ENCODE measurements at places on chromosomes 1 and 21.

- DNase-seq = no peak
These were observed 88.0 kb upstream of the ZNF648 start for GRCh38 chr1:182149411-182149965.

DNA sequence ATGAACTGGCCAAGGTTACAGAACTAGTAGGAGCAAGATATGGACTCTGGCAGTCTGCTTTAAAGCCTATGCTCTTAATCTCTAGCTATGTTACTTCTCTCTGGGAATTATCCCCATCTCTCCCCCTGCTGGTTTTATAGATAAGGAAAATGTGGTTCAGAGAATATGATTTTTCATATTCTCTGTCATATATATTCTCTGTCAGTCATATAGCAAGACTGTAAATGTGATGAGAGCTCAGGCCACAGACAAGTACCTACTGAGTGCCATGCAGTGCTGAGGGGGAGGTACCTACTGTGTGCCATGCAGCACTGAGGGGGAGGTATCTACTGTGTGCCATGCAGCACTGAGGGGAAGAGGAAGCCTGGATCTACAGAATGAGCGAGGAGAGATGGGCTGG lies 220.3 kb upstream of the FGGY start:
- DNase-seq = no peak

- DNase-seq = no peak
These were observed 191.4 kb downstream of the TM2D1 start for GRCh38 chr1:61533546-61533945.

DNA sequence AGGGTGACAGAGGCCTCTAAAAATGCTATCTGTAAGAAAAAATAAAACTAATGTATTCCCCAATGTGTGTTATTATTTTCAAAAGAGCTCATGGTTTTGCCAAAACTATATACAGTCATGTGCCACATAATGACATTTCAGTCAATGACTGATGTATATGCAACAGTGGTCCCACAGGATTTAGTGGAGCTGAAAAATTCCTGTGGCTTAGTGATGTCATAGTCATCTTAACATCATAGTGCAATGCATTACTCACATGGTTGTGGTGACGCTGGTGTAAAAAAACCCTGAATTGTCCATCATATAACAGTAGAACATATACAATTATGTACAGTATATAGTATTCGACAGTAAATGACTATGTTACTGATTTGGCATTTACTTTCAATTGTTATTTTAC lies 172.4 kb downstream of the CACNA1E start:
- DNase-seq = no peak

DNA sequence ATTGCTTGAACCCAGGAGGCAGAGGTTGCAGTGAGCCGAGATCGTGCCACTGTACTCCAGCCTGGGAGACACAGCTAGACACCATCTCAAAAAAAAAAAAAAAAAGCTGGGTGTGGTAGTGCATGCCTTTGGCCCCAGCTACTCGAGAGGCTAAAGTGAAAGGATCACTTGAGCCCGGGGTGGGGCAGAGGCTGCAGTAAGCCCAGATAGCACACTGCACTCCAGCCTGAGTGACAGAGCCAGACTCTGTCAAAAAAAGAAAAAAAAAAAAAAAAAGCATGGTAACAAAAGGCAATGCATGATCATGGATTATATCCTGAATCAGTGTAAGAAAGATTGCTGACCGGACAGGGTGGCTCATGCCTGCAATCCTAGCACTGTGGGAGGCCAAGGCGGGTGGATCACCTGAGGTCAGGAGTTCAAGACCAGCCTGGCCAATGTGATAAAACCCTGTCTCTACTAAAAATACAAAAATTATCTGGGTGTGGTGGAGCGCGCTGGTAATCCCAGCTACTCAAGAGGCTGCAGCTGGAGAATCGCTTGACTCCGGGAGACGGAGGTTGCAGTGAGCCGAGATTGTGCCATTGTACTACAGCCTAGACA lies 76.3 kb downstream of the RUSC1 start:
- no peak for DNase-seq

- no peak for DNase-seq
These were observed 149.0 kb downstream of the TGFBR3 start for GRCh38 chr1:91736715-91737615.

DNA sequence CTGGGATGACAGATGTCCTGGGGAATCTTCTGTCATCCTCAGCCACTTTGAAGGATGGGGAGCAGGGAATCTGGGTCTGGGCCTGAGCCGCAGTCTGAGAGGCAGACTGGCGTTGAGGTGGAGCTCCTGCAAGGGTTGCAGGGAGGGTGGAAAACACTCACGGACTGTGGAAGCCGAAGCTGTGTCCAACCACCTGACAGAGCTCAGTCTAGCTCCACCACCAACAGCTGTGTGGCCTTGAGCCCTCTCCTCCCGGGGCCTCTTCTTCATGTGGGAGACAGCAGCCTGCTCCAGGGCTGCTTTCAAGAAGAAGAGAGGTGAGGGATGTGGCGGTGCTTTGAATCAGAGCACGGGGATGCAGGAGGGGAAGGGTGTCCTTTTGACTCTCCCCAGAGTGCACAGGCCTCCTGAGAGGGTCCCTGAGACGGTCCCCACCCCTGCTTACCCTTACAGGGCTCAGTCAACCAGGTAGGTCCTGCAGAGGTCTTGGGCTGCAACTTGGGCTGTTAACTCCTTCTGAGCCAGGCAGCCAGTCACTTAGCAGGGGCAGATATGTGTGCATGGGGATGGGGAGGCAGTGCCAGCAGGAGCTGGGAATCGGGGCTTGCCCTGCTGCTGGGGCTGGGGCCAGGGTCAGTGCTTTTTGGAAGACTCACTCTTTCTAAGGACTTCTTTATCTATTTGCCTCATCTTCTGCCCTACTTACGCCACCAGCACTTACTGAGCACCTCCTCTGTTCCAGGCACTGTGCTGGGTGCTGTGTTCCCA lies 216.3 kb downstream of the PTPRU start:
- no peak for DNase-seq

DNA sequence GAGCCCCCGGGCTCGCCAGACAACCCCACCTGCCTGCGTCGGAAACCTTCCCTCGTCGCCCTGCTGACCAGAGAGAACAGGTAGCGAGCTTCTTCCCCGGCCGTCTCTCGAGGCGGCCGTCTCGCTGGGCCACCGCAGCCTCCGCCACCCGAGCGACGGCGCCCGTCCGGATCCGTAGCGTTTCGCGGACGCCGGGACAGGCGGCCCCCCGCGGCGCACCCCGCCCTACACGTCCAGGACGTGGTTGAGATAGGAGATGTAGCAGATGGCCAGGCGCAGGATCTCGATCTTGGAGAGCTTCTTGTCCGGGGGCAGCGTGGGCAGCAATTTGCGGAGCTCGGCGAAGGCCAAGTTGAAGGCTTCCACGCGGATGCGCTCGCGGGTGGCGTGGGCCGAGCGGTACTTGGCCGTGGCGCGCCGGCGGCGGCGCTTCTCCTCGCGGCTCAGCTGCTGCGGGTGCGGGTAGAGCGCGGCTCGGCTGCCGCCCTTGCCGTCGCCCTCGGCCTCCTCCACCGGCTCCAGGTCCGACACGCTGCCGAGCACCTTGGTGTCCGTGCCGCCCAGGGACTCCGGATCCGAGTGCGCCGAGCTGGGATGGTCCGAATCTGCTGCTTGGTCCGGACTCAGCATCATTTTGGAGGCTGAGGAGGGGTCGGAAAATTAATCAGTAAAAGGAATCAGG lies 3.0 kb downstream of the NHLH2 start:
- DNase-seq = peak; percentile 57

GRCh38 chr21:42461881-42462877 lies 33.8 kb downstream of the RSPH1 start:
- no peak for DNase-seq

- no peak for DNase-seq
These were observed 3.8 kb upstream of the RRP15 start for GRCh38 chr1:218281285-218281684.

- no peak for DNase-seq
These were observed 844 bp downstream of the ZMYM6 start for GRCh38 chr1:35030756-35031446.

DNA sequence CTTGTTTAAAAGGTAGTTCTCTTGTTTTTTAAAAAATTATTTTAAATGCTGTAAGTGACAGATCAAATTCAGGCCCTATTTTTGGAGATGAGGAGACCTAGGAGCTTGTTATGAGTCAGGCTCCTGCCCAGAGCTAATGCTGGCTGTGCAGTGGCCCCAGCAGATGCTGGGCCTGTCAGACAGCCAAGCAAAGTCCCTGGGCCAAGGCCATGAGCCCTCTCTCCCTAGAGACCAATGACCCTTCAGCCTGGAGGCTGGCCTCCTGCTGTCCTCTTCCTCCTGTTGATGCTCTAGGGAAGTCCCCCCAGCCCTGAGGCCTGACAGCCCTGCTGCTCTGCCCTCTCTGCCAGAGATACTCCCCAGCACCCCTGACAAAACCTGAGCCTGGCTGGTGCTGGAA lies 128.1 kb upstream of the CTTNBP2NL start:
- no peak for DNase-seq

GRCh38 chr21:41630249-41630648 lies 122.3 kb upstream of the TMPRSS2 start:
- no peak for DNase-seq

- DNase-seq = no peak
These were observed 11.6 kb upstream of the POFUT2 start for GRCh38 chr21:45299026-45299863.

GRCh38 chr1:1853593-1854257 lies 37.2 kb downstream of the GNB1 start:
- no peak for DNase-seq

DNA sequence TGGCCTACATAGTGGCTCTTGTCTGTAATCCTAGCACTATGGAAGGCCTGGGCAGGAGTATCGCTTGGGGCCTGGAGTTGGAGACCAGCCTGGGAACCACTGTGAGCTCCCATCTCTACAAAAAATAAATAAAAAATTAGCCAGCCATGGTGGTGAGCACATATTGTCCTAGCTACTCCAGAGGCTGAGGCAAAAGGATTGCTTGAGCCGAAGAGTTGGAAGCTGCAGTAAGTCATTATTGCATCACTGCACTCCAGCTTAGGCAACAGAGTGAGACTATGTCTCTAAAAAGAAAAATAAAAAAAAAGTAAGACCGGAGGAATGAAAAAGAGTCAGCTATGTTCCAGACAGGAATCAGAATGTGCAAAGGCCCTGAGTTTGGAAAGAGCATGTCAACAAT lies 115.3 kb downstream of the CYYR1 start:
- no peak for DNase-seq

DNA sequence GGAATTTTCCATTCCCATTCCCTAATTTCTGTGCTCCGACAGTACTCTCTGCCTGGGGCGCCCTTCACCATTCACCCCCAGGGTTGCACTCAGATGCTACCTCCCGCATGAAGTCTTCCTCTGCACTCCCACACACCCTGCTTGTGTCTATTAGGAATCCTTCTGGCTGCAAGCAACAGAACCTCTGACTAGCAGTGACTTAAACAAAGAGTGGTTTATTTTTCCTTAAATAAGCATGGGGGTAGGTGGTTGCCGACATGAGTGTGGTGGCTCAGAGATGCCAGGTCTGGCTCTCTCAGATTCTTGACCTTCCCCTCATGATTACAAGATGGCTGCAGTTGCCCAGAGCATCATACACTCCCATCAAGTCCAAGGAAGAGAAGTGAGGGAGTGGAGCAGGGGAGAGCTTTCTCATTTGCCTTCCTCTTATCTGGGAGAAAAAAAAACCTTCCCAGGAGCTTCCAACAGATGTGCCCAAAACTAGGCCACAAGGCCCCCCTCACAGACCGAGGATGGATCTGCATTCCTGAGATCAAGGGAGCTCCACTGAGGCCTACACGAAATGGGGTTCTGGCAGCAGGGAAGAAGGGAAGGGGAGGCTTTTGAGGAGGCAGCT lies 49.6 kb upstream of the LBR start:
- DNase-seq = no peak

GRCh38 chr21:39518847-39519210 lies 67.1 kb downstream of the SH3BGR start:
- no peak for DNase-seq

GRCh38 chr1:7385471-7386225 lies 385.4 kb upstream of the VAMP3 start:
- no peak for DNase-seq

DNA sequence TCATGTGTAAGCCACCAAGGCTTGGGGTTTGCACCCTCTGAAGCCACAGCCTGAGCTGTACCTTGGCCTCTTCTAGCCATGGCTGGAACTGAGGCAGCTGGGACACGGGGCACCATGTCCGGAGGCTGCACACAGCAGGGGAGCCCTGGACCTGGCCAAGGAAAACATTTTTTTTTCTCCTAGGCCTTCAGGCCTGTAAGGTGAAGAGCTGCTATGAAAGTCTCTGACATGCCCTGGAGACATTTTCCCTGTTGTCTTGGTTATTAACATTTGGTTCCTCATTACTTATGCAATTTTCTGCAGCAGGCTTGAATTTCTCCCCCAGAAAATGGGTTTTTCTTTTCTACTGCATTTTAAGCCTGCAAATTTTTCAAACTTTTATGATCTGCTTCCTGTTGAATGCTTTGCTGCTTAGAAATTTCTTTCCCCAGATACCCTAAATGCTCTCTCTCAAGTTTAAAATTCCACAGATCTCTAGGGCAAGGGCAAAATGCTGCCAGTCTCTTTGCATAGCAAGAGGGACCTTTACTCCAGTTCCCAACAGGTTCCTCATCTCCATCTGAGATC lies 295.8 kb downstream of the LTN1 start:
- no peak for DNase-seq

DNA sequence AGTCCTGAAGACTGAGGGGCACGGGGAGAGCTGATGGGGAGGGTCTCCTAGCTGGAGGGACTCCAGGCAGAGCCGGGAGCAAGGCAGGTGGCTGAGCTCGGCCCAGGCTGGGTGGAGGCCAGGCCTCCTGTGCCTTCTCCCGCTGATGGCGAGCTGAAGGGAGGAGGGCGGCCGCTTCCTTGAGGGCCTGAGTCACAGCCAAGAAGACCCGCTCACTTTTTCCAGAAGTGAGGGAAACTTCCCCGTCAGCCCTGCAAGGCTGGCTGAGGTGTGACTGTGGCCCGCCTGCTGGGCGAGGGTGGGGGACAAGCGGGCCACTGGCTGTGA lies 1.7 kb upstream of the VWA1 start:
- no peak for DNase-seq

GRCh38 chr1:160124705-160125478 lies 9.3 kb downstream of the ATP1A2 start:
- no peak for DNase-seq

DNA sequence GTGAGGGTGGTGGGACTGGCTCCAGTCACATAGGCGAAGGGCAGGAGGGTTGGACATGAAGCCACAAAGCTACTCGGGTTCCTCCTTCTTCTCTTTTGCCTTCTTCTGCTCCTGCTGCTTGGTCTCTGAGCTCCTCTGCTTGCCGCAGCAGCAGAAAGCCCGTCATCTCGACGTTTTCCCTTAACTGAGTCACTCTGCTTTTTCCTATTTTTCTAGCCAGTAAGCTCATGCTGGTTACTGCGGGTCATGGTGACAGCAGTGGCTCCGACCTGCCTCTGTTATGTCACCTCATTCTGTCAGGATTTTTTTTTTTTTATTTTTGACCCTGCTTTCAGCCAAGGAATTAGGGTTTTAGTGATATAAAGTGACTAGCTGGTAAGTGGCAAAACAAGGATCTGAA lies 2.6 kb upstream of the FMOD start:
- DNase-seq = no peak

DNA sequence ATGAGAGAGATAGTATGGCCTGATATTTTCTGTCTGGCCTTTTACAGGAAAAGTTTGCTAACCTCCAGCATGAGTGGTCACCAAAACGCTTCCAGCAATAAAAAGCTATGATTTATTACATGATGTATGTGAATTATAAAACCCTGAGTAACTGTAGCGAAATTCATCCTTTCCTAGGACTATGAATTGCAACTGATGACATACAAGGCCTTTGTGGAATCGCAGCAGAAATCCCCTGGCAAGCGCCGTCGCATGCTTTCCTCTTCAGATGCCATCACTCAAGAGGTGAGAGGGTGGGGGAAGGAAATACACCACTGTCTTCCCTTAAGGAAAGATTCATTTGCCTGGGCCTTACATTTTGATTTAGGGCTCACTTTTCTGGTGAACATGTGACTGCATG lies 117.9 kb downstream of the MACF1 start:
- no peak for DNase-seq

Measured in mesothelial cell of epicardium (in vitro differentiated cells).